ENCODE measurements at places on chromosomes 5 and 9.

DNA sequence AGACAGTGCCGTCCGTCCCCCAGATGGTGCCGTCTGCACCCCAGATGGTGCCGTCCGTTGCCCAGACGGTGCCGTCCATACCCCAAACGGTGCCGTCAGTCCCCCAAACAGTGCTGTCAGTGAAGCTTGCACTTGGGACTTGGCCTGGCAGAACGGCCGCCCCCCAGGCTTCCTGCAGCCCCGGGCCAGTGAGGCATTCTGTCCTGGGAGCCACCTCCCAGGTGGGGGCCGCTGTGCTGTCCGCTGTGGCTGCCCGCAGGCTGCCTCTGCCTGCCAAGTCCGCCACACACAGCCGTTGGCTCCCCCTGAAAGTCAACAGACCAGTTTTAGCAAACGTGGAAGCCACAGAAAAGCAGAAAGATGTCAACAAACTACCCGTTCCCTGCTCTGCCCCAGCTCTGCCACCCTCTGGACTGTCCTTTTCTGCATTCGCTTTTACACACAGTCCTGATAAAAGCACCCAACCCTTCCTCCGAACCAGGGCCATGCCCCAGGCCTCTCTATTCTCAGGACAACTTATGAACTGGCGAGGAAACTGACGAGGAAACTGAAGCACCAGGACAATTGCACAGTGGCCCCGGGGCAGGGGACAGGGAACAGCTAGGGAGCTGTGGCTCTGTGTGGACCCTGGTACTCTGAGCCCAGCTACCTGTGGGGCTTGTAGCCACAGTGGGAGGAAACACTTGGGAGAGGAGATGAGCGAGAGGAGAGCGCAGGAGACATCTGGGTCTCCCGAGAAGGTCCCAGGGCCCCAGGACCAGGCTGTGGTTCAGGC, 39.6 kb upstream of the RXRA start:
- DNase-seq: no peak

DNA sequence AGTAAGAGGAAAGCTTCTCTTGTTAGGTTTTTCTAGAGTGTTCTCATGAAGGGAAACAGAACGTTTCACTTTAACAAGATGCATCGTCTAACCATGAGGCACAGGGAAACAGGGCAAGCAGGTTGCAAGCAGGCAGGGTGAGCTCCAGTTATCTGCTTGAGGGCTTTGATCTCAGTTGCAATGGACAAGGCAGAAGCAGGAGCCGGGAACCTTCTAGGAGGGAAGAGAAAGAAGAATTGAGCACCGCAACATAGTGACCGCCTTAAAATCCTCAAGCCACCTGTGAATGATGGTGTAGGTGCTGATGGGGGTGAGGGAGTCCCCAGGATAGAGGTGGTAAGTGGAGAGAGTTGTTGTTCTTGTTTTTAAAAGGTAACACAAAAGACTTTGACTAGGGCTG, 22.9 kb upstream of the ZSWIM6 start:
- no peak for DNase-seq

GRCh38 chr5:95927927-95928723, 33.5 kb downstream of the ELL2 start:
- no peak for DNase-seq

- DNase-seq: no peak
These were observed 31.1 kb upstream of the GAS1 start for GRCh38 chr9:86978413-86978812.

- DNase-seq: no peak
These were observed 16.9 kb upstream of the RNF183 start for GRCh38 chr9:113320051-113320450.

GRCh38 chr5:157193699-157194424, 13.2 kb downstream of the ITK start:
- no peak for DNase-seq

GRCh38 chr9:128781187-128782070, 5.6 kb upstream of the TBC1D13 start:
- DNase-seq: no peak

DNA sequence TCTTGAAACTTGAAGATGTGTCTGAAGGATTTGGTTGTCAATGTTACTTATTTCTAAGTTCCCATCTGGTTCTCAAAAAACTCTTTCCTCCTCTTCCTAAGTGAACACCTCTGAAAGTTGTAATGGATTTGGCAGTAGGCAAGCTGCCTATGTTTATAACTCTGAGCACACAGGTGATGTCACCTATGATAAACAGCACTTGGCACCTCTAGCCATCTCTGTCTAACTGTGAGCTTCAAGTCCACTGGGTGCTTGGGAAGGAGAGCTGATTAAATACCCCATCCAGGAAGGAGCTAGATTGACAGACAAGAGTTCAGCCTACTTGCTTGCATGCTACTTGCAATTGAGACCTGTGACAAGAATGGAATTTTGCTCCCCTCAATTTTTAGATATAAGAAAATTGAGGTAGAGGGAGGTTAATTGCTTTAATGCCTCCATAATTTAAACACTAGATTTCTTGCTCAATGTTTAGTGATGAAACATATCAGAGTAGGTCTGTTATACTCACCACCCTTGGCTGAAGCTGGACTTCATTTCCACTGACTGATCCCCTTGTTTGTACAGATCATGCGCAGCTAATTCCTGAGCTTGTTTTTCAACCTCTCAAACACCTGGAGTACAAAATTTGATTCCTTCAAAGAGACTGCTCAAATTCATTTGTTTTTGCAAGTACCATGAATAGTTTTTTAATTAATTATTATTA, 49.9 kb downstream of the PDE4D start:
- DNase-seq: no peak

All from stimulated activated CD4-positive, alpha-beta T cell treated with anti-CD3 and anti-CD28 coated beads, Interleukin-2, amount 100 ng/mL, for 48 hours (primary cell).